ENCODE measurements at places on chromosomes 4 and X.

GRCh38 chrX:10017872-10018271 lies 50.7 kb downstream of the CLDN34 start:
- no peak for DNase-seq
- H3K27me3 ChIP-seq, result no peaks in the 10 kb centered on the region
- no peak overlapping the region for H3K27ac ChIP-seq
- H3K36me3 ChIP-seq, result no peaks in the 10 kb centered on the region
- H3K4me1 ChIP-seq, result peaks cover 7% of the 10 kb centered on the region
- H3K4me3 ChIP-seq, result no peak overlapping the region

DNA sequence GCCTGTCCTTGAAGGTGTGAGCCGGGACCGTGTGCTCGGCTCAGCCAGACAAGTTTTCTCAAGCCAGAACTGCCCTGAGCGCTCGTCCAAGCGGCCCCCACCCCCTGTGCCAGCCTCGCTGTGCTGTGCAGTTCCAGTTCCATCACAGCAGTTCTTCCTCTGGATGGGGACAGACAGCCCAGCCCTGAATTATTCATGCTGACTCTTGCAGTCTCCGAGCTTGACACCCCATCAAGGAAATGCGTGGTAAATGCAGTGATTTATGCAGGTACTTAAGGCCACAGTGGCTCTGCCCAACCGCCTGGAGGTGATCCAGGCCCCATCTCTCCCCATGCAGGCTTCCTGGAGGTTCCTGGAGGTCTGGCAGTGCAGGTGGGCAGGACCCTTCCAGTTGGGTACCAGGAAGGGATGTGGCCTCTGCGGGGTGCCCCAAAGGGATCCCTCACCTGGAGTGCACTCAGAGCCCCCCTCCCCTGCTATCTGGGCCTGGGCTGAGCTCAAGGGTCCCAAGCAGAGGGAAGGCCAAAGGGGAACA lies 44.8 kb upstream of the HMX1 start:
- H3K4me1 ChIP-seq, result no peaks in the 10 kb centered on the region
- no peak overlapping the region for H3K4me3 ChIP-seq
- no peak overlapping the region for H3K27ac ChIP-seq
- no peaks in the 10 kb centered on the region for H3K27me3 ChIP-seq
- DNase-seq, result no peak
- no peaks in the 10 kb centered on the region for H3K36me3 ChIP-seq

DNA sequence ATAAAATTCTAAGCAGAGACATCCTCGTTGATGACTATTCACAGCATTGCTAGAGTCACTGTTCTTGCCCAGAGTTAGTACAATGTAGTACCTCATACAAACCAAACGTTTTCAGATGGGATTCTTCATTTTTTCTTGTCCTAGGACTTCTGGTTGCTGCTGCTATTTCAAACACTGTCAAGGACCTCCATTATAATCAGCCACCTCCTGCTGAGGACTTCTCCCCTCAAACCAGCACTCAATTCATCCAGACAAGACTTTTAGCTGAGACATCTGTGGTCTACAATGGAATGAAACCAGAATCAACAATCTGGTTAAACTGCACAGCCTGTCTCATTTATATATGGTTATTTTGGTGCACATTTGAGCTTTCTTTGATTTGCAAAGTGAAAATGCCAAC lies 1008.8 kb downstream of the STPG2 start:
- H3K36me3 ChIP-seq, result no peaks in the 10 kb centered on the region
- H3K27ac ChIP-seq, result no peak overlapping the region
- H3K27me3 ChIP-seq, result no peaks in the 10 kb centered on the region
- no peak for DNase-seq
- H3K4me3 ChIP-seq, result no peak overlapping the region

- peak overlapping the region; percentile 58 for H3K27ac ChIP-seq
- H3K4me1 ChIP-seq, result no peaks in the 10 kb centered on the region
These were observed 172.4 kb downstream of the TLL1 start for GRCh38 chr4:166045457-166045856.

GRCh38 chr4:11632483-11632882 lies 203.8 kb upstream of the HS3ST1 start:
- no peak overlapping the region for H3K27ac ChIP-seq
- H3K36me3 ChIP-seq, result no peaks in the 10 kb centered on the region
- no peak overlapping the region for H3K4me3 ChIP-seq

GRCh38 chr4:84433633-84434222 lies 65.4 kb downstream of the NKX6-1 start:
- no peak overlapping the region for H3K27ac ChIP-seq
- H3K27me3 ChIP-seq, result no peaks in the 10 kb centered on the region
- no peaks in the 10 kb centered on the region for H3K4me1 ChIP-seq
- H3K4me3 ChIP-seq, result no peak overlapping the region
- DNase-seq, result no peak
- no peaks in the 10 kb centered on the region for H3K36me3 ChIP-seq

DNA sequence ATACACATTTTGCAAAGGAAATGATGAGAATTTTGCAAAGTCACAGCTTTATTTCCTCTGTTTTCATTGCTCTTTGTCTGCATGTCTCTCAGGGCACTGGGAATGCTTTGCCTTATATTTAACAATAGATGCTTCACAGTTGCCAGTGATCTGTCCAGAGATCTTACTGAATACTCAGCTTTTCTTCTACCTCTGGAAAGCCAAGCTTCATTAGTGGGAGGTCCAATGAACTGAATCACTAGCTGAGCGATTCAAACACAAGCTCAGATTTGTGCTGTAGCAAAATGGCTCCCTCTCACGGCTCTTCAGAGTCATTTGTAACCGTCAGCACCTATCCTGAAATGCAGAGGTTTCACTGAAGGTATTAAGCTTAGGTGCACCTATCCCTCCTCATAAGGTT lies 138.9 kb downstream of the DCLK2 start:
- no peaks in the 10 kb centered on the region for H3K27me3 ChIP-seq
- no peak overlapping the region for H3K4me3 ChIP-seq
- H3K4me1 ChIP-seq, result no peaks in the 10 kb centered on the region
- no peak for DNase-seq
- H3K27ac ChIP-seq, result no peak overlapping the region
- no peaks in the 10 kb centered on the region for H3K36me3 ChIP-seq

DNA sequence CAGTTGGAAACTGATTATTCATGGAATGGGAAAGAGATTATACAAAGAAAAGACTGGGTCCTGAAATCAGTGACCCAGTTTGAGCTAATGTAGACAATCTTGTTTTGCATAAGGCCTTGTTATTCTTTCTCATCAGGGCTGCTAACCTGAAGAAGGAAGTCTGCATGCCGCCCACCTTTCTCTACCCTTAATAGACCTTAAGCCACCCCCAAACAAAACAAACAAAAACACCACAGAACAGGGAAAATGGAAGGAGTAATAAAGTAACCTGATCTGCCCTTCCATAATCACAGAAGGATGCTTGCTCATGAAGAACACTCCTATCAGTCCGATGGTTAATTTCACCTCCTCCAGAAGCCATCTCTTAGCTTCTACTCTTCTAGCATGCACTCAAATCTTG lies 288.1 kb downstream of the FRMPD4 start:
- H3K27me3 ChIP-seq, result no peaks in the 10 kb centered on the region
- H3K36me3 ChIP-seq, result no peaks in the 10 kb centered on the region
- no peak for DNase-seq
- H3K4me3 ChIP-seq, result no peak overlapping the region
- no peak overlapping the region for H3K27ac ChIP-seq
- H3K4me1 ChIP-seq, result no peaks in the 10 kb centered on the region

GRCh38 chr4:12519426-12519825 lies 964.7 kb downstream of the RAB28 start:
- DNase-seq, result no peak
- H3K27me3 ChIP-seq, result no peaks in the 10 kb centered on the region
- H3K4me1 ChIP-seq, result no peaks in the 10 kb centered on the region
- H3K4me3 ChIP-seq, result no peak overlapping the region

GRCh38 chr4:145808021-145808650 lies 128.2 kb downstream of the C4orf51 start:
- DNase-seq, result no peak
- no peaks in the 10 kb centered on the region for H3K4me1 ChIP-seq
- H3K36me3 ChIP-seq, result no peaks in the 10 kb centered on the region
- no peak overlapping the region for H3K4me3 ChIP-seq
- no peaks in the 10 kb centered on the region for H3K27me3 ChIP-seq

DNA sequence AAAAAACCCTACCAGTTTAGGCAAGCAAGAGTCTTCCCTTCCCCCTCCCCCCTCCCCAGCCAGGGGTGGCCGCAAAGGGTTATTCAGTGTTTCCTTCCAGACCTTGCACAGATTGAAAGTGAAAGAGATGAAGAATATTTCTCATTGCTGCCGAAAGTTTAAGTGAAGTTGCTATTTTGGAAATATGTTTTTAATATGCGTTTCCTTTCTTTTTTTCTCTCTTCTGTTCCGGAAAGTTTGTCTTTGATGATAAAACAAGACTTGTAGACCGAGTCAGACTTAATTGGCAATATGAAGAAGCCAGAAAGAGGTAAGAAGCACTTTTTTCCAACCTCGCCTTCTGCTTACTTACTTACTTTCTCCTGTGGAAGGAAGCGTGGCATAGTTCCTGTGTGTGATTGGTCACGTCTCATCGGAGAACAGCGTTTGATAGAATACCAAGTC lies 58.5 kb upstream of the CLCN4 start:
- peak overlapping the region; percentile 98 for H3K4me3 ChIP-seq
- H3K27me3 ChIP-seq, result no peaks in the 10 kb centered on the region
- H3K4me1 ChIP-seq, result peaks cover 5% of the 10 kb centered on the region
- H3K36me3 ChIP-seq, result peaks cover 3% of the 10 kb centered on the region
- peak; percentile 79 for DNase-seq

GRCh38 chr4:57151481-57151880 lies 41.3 kb upstream of the IGFBP7 start:
- no peaks in the 10 kb centered on the region for H3K4me1 ChIP-seq
- H3K36me3 ChIP-seq, result no peaks in the 10 kb centered on the region
- no peak for DNase-seq
- H3K27ac ChIP-seq, result no peak overlapping the region
- H3K27me3 ChIP-seq, result no peaks in the 10 kb centered on the region

DNA sequence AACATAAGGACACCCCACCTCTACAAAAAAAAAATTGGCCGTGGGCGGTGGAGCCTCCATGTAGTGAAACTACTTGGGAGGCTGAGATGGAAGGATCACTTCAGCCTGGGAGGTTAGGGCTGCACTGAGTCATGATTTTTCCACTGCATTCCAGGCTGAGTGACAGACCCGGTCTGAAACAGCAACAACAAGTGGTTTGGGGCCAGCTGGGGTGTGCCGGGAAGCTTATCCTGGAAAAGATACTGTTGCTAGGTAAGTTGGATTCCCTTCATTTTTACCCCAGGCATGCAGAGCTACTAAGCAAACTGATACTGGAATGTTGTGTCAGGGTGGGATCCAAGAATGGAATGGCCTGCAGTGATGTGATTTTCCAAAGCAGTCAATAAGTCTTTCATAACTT lies 57.0 kb downstream of the XAGE2 start:
- no peaks in the 10 kb centered on the region for H3K4me1 ChIP-seq
- DNase-seq, result no peak
- H3K4me3 ChIP-seq, result no peak overlapping the region
- no peaks in the 10 kb centered on the region for H3K27me3 ChIP-seq

GRCh38 chr4:168619266-168619631 lies 122.4 kb downstream of the PALLD start:
- peaks cover 3% of the 10 kb centered on the region for H3K27me3 ChIP-seq
- no peaks in the 10 kb centered on the region for H3K36me3 ChIP-seq
- no peaks in the 10 kb centered on the region for H3K4me1 ChIP-seq
- no peak overlapping the region for H3K4me3 ChIP-seq
- H3K27ac ChIP-seq, result no peak overlapping the region
- no peak for DNase-seq

DNA sequence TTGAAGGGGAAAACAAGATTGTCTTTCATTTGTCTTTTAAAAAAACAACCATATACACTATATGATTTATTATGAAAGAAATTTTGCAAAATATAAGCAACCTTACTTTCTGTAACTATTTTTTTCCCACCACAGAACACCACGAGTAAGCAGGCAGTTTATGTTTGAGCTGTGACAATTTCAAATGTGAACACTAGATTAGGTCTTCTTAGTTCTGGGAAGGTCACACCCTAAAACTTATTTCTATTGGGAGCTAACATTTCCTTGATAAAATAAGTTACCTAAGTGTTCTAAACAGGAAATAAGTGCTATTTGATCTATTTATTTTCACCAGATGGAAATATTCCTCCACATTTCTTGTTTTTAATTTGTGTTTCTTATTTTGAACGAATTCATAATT lies 50.6 kb downstream of the PCDH7 start:
- H3K27ac ChIP-seq, result no peak overlapping the region
- no peaks in the 10 kb centered on the region for H3K27me3 ChIP-seq
- no peak overlapping the region for H3K4me3 ChIP-seq
- no peaks in the 10 kb centered on the region for H3K36me3 ChIP-seq
- no peak for DNase-seq

Measured in CD4-positive, CD25-positive, alpha-beta regulatory T cell (primary cell).